ENCODE measurements at places on chromosomes 11 and 22.

DNA sequence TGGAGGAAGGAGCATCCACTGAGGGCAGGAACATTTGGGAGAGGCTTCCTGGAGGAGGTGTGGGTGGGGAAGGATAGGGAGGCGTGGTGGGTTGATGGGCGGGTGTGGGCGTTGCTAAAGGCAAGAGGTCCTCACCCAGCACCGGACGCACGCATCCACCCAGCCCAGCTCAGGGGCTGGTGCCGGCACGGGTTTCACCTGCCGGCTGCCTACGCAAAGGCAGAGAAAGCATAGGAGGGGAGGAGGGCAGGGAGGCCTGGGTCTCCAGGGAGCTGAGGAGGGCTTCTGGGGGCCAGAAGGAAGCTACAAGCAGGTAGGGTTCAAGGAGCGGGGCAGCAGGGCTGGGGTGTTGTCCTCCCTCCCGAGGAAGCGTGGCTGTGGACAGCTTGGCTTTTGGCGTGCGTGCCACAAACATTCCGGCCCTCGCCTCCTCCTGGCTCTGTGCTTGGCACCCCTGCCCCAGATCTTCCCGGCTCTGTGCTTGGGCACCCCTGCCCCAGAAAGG is 7.8 kb downstream of the SSH3 start:
- no peak for DNase-seq

DNA sequence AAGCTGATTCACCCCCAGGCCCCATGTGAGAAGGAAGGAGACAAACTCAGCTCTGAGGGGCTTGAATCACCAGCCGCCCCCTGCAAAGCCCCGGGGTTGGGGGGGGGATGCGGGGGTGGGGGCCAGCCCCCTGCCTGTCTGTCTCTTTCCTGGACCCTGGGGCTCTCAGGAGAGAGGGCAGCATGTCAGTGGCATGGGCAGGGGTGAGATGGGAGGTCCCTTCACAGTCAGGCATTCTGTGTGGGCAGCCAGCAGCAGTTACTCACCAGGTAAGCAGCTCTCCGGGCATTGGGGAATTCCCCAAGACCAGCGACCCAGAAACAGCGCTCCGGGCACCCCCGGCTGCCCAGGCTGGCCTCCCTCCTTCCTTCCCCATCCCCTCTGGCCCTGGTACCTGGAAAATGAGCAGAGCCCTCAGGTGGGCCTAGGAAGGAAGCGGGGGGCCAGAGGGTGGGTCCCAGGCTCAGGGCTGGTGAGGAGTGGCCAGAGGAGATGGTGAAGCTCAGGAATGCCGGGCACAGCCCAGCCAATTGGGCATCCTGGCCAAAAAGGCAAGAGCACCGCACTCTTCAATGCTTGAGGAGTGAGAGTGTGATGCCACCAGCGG is 4.2 kb upstream of the LIF start:
- no peak for DNase-seq

- no peak for DNase-seq
Observed at GRCh38 chr11:8068605-8069221, 12.3 kb upstream of the TUB start.

DNA sequence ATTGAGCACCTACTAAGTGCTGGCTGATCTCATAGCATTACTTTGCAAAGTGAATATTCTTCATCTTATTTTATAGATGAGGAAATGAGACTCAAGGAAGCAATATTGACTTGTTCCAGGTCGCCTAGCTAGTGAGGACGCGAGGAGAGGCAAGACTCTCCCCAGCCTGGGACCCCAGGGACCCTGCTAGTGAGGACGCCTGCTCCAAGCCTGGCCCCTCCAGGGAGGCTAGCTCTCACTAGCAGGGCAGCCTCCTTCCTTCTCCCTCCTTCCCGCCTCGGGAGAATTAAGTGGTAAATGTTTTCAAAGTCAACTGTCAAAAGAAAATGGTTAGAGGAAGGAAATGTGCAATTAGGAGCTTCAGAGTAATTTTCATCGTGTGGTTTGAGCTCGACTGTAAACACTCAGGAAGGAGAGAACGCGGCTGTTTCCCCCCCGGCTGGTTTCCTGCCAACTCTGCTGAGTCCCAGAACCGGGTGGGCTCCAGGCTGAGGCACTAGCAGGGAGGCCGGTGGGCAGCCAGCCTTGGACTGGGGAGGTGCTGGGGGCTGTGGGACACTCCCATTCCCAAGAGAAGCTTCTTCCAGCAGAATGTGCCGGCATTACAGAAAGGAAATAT is 17.9 kb downstream of the MYEOV start:
- DNase-seq, result no peak

DNA sequence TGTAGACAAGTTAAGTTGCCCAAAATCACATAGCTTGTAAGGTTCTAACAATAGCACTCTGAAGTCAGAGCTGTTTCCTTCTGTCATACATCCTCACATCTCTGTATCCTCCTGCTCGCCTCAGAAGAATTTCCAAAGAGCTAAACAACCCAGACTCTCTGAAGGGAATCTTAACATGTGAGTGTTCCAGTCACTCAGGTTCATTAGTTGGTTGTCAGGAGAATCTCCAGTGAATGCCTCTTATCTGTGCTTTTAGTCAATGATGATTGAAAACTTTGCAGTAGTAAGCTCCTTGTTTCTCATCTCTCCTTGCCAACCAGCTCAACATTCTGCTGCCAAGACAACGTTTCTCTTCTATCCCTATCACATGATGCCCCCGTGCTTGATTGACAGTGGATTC is 195.5 kb downstream of the C11orf91 start:
- DNase-seq, result no peak

DNA sequence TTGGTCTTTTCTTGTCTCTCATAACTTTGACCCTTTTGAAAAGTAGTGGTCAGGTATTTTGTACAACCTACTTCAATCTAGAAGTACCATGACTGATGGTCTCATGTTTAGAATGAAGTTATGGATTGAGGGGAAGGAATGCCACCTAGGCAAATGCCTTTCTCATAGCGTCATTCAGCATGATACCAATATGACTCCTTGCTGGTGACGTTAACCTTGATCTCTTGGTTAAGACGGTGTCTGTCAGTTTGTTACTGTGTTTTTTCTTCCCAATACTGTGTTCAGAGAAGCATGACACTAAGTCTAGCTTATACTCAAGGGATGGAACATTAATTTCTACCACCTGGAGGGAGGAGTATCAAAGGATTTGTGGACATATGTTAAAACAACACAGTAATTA is 130.9 kb downstream of the KIF18A start:
- DNase-seq, result no peak

DNA sequence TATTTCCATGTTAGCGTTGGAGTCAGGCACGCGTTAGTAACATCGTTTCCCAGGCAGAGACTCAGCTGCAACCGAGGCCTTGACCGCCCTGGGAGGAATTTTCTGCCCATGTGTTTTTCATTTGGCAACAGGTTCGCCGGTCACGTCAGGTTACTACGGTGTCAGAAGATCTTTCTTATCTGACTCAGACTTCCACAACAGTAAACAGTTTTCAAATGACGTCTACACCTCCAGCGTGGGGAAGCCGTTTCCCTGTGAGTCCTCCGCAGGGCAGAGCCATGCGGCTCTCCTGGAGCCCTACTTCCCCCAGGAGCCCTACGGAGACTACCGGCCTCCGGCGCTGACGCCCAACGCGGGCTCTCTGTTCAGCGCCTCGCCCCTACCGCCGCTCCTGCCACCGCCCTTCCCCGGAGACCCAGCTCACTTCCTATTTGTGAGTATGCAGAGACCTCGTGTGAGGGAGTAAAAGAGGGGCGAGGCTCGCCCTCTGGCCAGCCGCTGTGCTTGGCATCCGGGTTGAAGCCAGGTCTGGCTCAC is 14.3 kb upstream of the POU2AF3 start:
- DNase-seq, result no peak

GRCh38 chr11:17221968-17222367 is 14.2 kb upstream of the PIK3C2A start:
- DNase-seq, result no peak

GRCh38 chr11:22900764-22901486 is 40.7 kb upstream of the CCDC179 start:
- DNase-seq, result no peak

GRCh38 chr11:88194990-88195389 is 19.7 kb upstream of the RAB38 start:
- DNase-seq, result no peak
